CD4-positive, alpha-beta T cell treated with Interleukin-4 for 4 hours (primary cell): ENCODE measurements at places on chromosomes 3 and 15.
A peak's percentile ranks its signal among the peaks of the same experiment; 100 is the strongest.

DNA sequence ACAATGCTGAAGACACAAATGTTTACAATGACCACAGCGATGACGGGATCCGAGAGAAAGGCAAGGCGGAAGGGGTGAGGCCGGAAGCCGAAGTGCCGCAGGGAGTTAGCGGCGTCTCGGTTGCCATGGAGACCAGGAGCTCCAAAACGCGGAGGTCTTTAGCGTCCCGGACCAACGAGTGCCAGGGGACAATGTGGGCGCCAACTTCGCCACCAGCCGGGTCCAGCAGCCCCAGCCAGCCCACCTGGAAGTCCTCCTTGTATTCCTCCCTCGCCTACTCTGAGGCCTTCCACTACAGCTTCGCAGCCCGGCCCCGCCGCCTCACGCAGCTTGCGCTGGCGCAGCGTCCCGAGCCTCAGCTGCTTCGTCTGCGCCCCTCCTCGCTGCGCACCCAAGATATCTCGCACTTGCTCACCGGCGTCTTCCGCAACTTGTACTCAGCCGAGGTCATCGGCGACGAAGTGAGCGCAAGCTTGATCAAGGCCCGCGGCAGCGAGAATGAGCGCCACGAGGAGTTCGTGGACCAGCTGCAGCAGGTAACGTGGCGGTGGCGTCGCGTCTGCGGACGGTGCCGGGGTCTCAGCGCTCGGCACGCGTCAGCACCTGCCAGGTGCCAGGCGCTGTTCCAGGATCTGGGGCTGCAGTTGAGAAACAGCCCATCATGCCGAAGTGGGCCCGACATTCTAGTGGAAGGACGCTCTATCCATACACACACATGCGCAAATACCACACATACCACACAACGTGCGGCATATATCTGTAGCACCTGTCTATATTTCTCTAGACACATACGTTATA, at the start of gene DLEC1:
DLEC1 (plus strand) TSS at position 108 of the 798 bp plus-strand sequence; CDS start at position 126, 18 bp downstream.
- DNase-seq = peak; percentile 93

GRCh38 chr15:71800835-71801745, 9.3 kb upstream of the NR2E3 start:
- no peak for DNase-seq

- no peak for DNase-seq
Observed at GRCh38 chr3:161049683-161050248, 55.4 kb downstream of the B3GALNT1 start.

DNA sequence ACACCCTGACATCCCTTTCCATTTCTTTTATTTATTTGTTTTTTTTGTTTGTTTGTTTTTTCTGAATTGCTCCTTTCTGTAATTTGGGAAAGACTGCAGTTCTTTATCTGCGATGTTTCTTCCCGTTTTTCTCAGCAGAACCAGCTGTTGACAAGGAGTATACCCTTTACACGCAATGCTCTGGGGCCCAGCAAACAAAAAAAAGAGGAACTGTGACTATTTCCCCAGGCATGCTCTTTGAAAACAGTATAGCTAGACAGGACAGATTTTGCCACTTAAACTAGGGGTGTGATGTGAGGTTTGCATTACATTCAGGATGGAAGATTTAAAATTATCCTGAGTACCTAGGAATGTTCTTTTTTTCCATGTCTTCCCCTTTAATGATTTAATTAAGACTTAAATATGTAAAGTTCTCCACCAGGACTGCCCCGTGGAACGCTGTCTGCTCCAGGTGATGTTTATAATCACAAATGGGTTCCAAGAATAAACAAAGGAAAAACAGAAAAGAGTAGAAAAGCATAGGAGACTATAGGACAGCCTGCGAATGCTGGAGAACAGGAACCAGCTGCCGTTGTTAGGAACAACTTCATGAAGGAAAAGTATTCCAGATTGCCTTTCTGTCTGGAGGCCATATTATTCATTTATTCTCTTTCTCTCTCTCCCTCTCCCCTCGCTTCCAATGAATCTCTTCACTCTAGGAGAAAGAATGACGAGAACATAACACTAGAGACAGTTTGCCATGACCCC, 43.3 kb downstream of the TGFBR2 start:
- no peak for DNase-seq

- DNase-seq = no peak
Observed at GRCh38 chr15:90174140-90174875, 26.8 kb upstream of the SEMA4B start.

GRCh38 chr15:59369597-59369996, 3.1 kb downstream of the MYO1E start:
- no peak for DNase-seq

DNA sequence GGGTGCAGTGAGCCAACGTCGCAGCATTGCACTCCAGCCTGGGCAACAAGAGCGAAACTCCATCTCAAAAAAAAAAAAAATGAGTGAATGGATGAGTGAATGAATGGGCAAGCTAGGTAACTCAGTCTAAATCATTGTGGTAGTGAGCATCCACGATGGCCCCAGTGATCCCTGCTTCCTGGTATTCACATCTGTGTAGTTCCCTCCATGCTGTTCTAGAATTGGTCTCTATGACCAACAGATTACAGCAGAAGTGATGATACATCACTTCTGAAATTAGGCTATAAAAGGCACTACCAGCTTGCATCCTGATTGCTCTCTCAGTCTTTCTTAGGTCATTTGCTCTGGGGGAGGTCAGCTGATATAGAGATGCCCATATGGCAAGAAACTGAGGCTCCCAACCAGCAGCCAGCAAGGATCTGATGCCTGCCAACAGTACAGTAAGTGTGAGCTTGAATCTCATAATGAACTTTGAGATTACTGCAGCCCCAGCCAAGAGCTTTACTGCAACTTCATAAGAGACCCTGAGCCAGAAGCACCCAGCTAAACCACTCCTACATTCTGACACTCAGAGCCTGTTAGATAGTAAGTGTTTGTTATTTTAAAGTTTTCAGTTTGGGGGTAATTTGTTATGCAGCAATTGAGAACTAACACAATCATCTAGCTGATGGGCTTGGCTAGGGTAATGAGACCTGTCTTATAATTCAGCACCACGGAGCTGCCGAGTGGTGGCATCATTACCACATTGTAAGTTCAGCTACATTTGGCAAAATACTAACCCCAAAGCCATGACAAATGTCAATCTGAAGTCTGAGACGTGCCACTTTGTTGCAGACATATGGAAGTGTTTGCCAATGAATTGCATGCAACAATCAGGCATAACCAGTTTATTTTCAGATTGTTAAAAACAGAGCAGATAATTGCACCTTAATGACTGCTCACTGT, 53.0 kb downstream of the KLHL6 start:
- no peak for DNase-seq

DNA sequence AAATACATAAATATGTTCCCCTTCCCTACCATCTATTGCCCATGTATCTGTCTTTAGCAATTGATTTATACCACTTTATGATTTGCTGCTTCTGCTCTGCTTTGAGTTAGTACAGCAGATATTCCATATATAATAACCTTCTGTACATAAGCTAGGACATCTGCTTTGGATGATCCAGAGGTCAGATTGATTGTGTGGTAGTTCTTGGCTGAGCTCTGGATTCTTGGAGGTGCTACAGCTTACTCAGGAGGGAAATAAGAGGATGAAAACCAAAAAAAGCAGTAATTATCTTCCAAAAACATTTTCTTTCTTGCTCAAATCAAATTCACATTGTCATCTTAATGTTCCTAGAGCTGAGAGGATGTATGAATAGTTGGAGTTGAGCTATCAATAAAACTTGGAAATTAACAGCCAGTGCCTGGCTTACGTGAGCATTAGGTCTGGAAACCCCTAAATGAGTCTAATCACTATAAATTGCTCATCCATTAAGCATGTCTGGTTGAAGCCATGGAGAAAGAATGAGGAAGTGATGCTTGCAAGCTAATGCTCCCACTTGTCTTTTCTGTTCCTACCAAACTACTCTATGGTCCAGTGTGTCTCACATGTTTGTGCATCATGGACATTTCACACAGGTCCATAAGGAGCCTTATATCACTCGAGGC, 36.3 kb upstream of the TMEM42 start:
- DNase-seq = no peak

DNA sequence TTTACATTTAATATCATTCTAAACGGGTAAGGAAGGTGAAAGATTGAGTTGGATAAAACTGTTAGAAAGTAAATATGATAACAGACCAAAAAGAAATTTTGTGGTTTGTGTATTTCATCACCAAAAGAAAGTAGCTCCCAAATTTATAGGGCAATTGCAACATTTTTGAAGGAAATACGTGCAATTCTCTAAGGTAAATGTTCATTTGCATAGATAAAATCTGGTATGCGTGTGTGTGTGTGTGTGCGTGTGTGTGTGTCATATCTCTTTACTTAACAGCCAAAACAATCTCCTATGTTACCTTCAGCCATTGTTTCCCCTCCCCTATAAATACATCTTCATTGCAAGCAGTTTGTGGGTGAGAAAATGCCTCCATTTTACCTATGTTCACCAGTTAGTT, 208.4 kb downstream of the TNIK start:
- peak; percentile 56 for DNase-seq

DNA sequence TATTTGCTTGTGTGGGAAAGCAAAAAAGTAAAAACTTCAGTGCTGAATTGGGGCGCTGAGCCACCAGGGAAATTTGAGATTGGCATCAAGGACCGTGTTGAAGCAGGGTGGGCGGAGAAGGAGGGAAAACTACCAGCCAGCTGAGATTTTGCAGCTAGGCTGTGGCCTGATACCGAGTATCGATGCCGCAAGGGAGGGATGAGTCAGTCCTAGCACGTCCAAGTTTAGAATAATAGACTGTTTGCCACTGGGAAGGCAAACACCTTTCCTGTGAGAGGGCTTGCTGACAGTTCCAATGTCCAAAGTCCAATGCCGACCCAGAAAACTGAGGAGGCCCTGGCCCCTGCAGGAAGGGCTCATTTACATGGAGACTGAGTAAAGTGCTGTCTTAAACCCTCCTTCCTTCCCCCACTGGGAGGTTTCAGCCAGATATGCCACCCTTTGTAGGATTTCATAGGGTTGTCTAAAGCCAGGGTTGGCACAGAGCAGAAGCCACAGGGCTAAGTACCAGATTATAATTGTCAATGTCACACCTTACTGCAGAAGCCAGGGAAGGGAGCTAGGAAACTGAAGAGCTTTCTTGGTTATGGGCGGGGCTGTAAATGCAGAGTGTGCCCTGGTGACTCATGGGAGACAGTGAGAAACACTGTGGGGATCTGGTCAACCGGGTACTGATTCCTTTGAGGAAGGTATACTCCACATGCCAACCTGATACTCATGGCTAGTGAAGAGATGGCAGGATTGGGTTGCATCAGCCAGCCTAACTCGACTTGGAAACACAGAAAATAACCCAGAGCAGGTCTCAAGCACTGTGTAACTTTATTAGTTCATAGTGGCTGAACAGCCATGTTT, 28.4 kb upstream of the PIK3CB start:
- DNase-seq = peak; percentile 2

GRCh38 chr15:61764141-61764540, 296.1 kb downstream of the VPS13C start:
- DNase-seq = no peak

DNA sequence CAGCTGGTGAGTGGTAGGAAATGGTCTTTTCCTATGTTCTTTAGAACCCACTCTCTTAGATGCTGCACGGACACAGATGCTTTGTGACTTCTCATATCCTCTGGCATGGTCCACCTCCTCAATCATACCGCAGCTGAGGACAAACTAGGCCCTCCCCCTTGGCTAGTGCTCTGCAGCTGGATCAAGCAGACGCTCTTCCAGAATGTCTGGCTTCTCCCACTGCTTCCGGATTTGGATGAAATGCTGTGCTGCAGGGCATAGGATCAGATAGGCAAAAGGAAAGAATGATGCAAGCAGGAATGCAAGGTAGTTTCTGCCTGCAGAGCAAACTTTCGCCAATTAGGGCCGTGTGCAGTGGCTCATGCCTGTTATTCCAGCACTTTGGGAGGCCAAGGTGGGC, 75.7 kb upstream of the SLC4A7 start:
- no peak for DNase-seq

GRCh38 chr3:188053710-188054380, 100.1 kb upstream of the LPP start:
- DNase-seq = no peak

DNA sequence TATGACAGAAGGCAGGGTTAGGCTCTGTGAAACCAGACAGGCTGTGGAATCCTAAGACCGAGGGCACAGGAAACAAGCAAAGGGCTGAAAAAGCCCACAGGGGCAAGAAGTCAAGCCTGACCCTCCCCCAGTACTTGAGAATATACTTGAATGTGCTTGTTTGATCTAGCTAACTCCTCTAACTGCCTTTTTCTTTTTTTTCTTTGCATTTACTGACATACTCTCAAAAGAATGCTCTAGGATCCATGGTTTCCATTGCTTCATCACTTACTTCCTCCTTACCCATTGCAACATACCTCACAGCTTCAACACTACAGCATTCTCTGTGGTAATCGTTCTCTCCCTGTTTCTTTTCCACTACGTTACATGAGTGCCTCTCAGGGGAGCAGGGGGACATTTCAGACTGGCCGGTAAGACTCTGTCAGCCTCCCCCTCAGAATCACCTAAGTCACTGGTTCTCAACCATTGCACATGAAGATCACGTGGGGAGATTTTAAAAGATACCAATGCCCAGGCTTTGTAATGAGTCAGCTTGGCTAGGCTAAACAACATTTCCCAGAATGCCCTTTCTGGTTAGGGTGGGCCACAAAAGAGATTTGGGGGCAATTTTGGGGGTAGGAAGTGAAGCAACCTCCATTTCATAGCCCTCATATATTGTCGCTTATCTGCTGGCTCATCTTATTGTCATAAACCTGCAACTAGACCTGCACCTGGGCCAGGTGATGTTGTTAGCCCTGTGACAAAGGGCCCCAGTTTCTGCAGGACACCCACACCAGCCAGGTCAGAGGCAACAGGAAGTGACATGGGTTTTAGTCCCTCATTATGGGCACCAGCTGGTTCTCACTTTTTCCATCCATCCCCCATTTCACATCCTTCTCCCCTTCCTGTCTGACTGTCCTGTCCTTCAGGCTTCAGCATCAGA, 24.6 kb upstream of the RSL24D1 start:
- peak; percentile 38 for DNase-seq

GRCh38 chr3:67381667-67382272, 272.6 kb downstream of the SUCLG2 start:
- peak; percentile 27 for DNase-seq

GRCh38 chr3:32778389-32778788, 39.4 kb upstream of the TRIM71 start:
- no peak for DNase-seq

GRCh38 chr3:163328680-163329079, 1749.6 kb downstream of the SI start:
- DNase-seq = no peak

GRCh38 chr3:171566803-171567422, 106.7 kb upstream of the TNIK start:
- DNase-seq = peak; percentile 64

- DNase-seq = no peak
Observed at GRCh38 chr3:100083209-100083608, 31.1 kb downstream of the FILIP1L start.

GRCh38 chr15:75309711-75310110, 26.2 kb upstream of the COMMD4 start:
- no peak for DNase-seq

DNA sequence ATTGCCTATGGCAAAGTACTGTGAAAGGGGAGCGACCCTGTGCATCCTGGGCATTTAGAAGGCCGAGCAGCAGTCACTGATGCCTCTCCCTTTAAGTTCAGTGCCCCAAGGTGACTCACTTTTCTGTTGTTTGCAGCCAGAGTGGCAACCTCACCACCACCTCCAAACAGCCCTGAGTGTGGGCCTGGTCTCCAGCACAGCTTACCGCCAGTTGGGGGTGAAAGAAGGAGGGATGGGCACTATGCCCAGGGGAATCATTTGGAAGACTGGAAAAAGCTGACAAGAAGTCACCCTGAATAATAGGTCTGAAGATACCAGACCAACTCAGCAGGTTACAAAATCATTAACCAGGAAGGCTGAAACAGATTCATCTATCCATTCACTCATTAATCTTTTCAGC, 571.8 kb downstream of the EPHB1 start:
- DNase-seq = no peak

- no peak for DNase-seq
Observed at GRCh38 chr3:163812006-163812405, 1266.3 kb downstream of the SI start.
